Sciatic nerve (tissue), 2 donors: ENCODE measurements at places on chromosomes 6 and 20. TPM values are rescaled to one million over a fixed set of nuclear protein-coding genes. Genes with fewer than 3 reads are reported as not detected.
A peak's percentile ranks its signal among the peaks of the same experiment; 100 is the strongest.

GRCh38 chr6:52577022-52577777 is at the start of gene TRAM2:
TSS of gene TRAM2 (minus strand) at chr6:52577060. CDS start at chr6:52576915, 145 bp downstream.
- DNase-seq: peak; percentile 89

DNA sequence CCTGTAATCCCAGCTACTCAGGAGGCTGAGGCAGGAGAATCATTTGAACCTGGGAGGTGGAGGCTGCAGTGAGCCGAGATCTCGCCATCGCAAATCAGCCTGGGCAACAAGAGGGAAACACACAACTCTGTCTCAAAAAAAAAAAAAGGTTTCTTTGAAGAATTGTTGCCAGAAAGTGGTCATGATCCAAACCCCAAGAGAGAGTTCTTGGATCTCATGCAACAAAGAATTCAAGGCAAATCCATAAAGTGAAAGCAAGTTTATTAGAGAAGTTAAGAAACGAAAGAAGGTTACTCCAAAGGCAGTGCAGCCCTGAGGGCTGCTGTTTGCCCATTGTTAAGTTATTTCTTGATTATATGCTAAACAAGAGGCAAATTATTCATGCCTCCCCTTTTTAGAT is 14.5 kb upstream of the KIFC1 start:
- no peak for DNase-seq

GRCh38 chr20:4083098-4083865 is 67.9 kb upstream of the RNF24 start:
- DNase-seq: no peak

GRCh38 chr6:125818772-125819260 is 28.1 kb downstream of the NCOA7 start:
- DNase-seq: no peak

DOK5 gene
- 13.6 TPM for total RNA-seq

GRCh38 chr20:22282696-22283095 is 301.7 kb downstream of the FOXA2 start:
- no peak for DNase-seq

JPH2 gene
- total RNA-seq: 1.5 TPM

TRIM10 gene
- total RNA-seq: 0.62 TPM

ATF6B gene
- total RNA-seq: 88.4 TPM

POM121L2 gene
- total RNA-seq: not detected

EYA4 gene
- total RNA-seq: 5.3 TPM

GRCh38 chr6:108168501-108169463 is 3.0 kb downstream of the NR2E1 start:
- no peak for DNase-seq

DNA sequence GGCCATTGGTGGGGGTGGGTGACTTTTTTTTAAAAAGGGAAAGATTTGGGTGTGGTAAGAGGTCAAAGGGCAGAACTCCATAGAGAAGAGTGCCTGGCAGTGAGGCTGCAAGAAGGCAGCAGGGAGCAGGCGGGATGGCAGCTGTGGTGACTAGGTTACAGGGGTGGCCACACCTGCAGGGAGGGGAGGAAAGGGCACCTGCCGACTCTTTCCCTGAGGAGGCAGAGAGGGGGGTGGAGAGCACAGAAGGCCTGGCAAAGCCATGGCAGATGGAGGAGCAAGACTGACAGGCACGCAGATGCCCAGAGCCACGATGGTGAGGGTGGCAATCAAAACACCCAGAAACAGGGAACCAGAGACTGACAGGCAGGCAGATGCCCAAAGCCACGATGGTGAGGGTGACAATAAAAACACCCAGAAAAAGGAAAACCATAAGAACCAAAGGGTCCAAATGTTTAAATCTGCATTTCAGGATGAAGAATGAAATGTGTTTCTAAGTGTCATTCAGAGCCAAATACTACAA is 19.3 kb downstream of the CST7 start:
- DNase-seq: no peak

- peak; percentile 88 for DNase-seq
These were observed at the start of gene BRPF3 for GRCh38 chr6:36196113-36196879. TSS of gene BRPF3 (plus strand) at chr6:36196744. CDS start at chr6:36200323, 3,579 bp downstream.

POPDC3 gene
- total RNA-seq: 9.9 TPM
